ENCODE measurements at places on chromosomes 4 and X.

- no peak for DNase-seq
Measured at GRCh38 chrX:130758072-130758471, 144.9 kb downstream of the ENOX2 start.

DNA sequence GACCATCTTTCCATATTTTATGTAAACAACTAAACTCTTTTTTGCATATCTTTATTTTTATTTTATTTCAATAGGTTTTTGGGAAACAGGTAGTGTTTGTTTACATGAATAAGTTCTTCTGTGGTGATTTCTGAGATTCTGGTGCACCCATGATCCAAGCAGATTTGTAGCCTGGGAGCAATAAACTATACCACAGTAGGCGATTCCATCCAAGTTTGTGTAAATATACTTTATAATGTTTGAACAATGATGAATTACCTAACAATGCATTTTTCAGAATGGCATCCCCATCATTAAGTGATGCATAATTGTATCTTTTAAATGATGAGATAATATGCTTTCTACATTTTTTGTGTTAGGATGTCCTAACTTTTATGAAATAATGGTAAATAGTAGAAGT is 39.2 kb upstream of the CYSLTR1 start:
- no peak for DNase-seq

DNA sequence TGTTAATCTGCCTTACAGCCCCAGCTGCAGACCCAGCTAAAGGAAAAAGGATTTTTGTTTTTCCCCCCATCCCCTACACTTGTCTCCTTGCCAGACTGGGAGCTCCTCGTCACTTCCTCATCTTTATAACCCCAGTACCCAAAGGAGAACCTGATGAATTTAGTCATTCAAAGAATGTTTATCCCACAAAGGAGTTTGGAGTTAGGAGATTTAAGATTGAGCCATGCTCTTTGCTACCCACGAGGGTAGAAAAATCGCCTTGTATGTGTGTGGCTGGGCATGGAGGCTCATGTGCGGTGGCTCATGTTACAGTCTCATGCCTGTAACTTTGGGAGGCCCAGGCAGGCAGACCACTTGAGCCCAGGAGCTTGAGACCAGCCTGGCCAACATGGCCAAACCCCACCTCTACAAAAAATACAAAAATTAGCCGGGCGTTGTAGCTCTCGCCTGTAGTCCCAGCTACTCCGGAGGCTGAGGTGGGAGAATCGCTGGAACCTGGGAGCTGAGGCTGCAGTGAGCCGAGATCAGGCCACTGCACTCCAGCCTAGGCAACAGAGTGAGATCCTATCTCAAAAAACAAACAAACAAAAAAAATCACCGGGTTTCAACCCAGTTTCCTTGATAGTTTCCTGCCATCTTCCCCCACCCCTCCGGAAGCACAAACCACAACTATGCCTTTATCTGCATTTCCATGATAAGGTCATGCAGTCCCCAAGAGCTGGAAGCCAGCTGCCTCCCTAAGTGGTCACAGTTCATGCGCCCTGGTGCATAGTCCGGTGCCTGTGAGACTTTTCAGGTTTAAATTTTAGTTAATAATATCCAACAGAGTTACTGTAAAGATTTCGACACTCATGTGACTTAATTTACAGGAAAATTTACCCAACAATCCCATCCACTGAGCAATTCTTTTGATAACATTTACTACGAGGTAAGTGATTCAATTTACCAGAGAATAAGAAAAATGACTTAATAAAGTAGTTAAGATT is 1.5 kb downstream of the CFAP97 start:
- DNase-seq = no peak

GRCh38 chr4:151035911-151036310 is 20.8 kb upstream of the LRBA start:
- DNase-seq = no peak

DNA sequence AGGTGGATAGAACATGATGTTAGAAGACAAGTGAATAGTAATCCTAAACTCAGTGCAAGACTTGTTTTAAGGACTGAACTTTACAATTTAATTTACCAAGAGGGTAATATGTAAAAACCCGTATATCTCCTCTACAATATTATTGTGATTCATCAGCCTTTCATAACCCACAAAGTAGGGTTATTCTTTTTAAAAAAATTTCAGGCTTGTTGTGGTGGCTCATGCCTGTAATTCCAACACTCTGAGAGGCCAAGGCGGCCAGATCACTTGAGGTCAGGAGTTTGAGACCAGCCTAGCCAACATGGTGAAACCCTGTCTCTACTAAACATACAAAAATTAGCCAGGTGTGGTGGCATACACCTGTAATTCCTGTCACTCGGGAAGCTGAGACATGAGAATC is 7.2 kb downstream of the IBSP start:
- DNase-seq = no peak

- no peak for DNase-seq
Measured at GRCh38 chrX:77622233-77622632, 163.8 kb downstream of the ATRX start.

DNA sequence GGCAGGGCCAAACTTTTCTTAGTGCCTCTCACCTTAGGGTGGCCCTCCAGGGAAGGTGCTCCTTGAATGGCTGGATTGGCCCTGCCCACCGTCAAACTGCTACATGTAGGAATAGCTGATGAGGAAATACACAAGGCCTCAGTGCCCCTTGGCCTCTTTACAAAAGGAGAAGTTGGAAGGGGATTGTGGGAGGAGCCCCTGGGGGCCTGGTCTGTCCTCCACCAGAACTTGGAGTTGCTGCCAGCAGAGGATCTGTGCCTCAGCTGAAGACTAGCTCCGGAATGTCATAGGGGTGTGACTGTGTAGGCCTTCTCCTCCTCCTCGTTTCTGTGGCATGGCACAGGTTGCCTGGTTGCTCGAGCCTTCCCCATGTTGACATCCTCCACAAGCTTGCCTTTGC is 142.7 kb downstream of the AMMECR1 start:
- no peak for DNase-seq

DNA sequence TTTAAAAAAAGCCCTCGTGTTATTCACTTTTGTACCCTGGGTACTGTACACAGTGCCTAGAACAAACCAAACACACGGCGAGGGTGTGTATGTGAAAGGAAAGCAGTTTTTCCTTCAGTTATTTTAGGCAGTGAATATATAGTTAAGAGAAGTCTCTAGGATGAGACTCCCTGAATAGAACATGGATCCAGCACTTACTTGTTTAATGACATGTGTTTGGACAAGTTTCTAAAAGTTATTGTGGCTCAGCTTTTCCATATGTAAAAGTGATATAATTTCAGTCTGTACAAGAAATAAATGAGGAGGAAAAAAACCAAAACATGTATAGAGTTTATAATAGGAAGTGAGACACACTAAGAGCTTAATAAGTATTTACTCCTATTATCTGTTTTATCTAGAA is 273.2 kb downstream of the ADGRL3 start:
- no peak for DNase-seq

DNA sequence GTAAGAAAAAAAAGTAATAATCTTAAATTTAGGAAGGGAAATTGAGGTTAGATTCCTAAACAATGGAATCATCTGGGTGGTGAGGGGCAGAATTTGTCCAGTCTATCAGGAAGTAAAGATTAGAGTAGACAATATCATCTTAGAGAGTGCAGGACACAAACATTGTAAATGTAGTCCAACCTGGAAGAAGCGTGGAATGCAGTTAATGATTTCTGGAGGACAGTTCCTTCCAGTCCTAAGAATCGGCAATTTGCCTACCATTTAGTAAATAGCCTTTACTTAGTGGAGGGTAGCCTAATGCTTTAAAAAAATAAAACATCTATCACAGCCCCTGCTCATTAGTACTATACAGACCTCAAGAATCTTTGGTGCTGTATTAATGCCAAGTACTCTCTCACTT is 147.5 kb upstream of the TTC29 start:
- DNase-seq = no peak

DNA sequence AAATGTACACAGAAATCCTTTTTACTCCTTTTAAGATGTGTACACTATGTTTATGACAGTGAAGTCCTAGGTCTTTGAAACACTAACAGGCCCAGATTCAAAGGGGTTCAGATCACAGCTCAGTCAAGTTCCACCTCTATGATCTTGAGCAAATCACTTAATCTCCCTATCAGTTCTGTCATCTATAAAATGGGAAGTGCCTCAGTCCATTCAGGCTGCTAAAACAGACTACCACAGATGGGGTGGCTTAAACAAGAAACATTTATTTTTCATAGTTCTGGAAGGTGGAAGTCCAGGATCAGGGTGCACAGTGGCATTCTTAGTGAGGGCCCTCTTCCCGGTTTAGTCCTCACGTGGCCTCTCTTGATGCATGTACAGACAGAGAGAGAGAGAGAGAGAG is 117.1 kb downstream of the CORIN start:
- DNase-seq = no peak

All from activated T-helper 9 cell treated with anti-CD3 and anti-CD28 coated beads, Interleukin-2, amount 50 U/mL, for 16 hours (primary cell).